Neuronal stem cell (in vitro differentiated cells): ENCODE measurements at places on chromosomes 6 and 20.

DNA sequence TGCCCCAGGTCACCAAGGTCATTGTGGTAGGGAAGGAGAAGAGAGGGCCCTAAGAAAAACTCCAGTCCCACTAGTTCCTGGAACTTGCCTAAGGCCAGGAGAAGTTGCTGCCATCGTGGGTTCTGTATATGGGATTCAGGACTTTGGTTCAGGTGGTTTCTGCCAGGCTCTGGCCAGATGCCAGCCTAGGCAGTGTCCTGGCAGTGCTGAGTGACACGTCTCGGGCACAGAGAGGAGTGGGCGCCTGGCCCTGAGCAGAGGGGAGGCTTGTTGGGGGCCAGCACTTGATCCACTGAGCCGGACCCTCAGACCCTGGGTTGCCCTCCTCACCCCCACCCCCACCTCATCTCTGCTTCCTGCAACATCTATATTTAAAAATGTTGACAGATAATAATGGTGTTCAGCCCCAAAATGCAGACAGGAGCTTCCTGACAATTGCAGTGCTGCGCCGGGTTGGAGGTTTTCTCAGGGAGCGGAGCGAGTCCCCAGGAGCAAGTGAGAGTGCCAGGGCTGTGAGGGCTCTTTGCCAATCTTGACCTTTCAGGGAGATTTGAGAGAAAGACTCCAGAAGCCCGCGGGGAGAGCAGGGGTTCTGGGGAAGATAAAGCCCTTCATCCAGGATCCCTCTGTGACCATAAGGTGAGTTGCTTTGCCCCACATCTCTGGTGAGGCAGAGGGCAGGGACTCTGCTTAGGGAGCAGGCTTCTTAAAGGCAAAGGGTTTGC lies 71.9 kb downstream of the PHACTR3 start:
- no peak for DNase-seq

DNA sequence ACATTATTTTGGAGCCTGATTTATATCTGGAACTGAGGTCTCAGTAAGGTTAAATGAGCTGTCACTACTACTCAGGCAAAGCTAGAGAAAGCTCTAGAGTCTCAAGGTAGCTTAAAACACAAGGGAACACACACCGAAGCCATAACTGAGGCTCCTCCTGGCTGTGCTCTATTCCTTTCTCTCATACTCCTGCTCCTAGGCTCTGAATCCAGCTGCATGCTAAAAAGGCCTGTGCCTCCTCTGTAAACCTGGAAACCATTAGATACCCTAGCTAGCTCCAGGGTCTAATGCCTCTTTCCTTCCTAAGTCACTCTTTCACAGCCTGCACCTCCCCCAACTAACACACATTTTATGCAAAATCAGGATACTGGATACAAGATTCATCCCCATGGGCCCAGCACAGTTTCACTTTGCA lies 17.1 kb downstream of the RIPOR2 start:
- DNase-seq = no peak

- DNase-seq = no peak
These were observed 196.9 kb downstream of the ALDH8A1 start for GRCh38 chr6:134753001-134753400.

DNA sequence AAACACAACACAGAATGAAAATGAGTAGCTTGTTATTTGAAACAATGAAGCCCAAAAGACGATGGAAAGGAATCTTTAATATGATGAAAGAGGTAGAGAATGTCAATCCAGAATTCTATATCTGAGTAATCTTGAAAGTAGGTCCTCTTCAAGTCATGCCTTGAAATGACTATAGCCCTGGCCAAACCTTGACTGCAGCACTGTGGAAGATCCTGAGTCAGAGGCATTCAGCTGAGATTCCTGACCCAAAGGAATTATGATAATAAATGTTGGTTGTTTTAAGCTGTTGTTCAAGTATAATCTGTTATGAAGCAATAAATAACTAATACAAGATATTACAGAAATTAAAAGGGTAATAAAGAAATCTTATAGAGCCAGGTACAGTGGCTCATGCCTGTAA lies 64.8 kb downstream of the IBTK start:
- no peak for DNase-seq

DNA sequence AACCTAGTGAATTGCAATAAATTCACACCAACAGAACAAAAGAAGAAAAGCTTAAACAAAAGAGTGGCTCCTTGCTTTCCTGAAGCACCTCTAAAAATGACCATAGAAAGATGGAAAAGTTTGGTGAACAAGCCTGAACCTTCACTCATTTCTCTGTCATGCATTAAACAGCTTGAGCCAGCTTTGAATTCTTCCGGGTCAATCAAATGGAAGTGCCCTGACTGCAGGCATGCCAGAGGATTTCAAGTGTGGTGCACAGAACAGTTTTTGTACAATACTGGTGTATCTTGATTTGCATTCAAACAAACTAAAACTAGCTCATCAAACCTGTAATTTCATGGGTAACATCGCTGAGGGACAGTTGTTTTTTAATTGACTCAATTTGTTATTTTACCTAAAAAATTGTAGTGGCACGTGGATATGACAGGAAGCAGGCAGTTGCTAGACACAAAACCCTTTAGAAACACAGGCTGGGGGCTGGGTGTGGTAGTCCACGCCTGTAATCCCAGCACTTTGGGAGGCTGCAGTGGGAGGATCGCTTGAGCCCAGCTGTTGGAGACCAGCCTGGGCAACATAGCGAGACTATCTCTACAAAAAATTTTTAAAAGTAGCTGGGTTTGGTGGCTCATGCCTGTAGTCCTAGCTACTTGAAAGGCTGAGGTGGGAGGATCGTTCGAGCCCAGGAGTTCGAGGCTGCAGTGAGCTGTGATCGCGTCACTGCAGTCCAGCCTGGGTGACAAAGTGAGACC lies 9.1 kb downstream of the CASS4 start:
- no peak for DNase-seq

DNA sequence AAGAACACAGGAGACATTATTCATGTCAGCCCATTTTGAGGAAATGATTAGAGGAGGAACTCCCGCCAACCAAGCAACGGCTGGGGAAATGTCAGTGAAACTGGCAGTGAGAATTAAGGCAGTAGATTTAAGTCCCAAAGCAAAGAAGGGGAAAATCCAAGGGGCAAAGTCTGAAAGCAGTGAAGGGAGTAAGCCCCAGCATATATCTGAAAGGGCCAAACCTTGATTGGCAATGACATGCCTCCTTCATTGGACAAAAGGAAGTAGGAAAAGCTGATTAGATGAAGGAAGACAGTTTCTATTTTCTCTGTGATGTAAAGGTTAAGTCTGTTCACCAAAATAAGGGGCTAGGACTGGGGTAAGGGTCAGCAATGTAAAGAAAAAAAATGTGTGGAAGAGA lies 190.3 kb downstream of the RNF144B start:
- DNase-seq = no peak

- DNase-seq = no peak
These were observed 420.9 kb downstream of the GJA1 start for GRCh38 chr6:121856296-121856695.

DNA sequence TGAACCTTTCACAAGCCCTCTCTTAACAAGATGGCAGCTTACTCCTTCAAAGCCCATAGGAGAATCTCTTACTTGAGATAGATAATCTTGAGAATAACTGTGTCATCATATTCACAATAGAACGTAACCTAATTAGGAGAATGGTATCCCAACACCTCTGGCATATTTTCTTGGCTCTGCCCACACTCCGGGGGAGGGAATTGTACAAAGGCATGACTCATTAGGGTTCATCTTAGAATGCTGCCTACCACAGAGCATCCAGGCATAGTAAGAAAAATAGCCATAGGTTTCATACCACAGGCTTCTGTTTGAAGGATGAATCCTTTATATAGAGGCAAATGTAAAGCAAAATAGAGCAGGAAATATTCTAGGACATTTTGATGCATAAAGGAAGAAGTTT lies 1100.6 kb upstream of the CITED2 start:
- DNase-seq = no peak

GRCh38 chr6:111410371-111410770 lies 72.6 kb downstream of the REV3L start:
- no peak for DNase-seq

DNA sequence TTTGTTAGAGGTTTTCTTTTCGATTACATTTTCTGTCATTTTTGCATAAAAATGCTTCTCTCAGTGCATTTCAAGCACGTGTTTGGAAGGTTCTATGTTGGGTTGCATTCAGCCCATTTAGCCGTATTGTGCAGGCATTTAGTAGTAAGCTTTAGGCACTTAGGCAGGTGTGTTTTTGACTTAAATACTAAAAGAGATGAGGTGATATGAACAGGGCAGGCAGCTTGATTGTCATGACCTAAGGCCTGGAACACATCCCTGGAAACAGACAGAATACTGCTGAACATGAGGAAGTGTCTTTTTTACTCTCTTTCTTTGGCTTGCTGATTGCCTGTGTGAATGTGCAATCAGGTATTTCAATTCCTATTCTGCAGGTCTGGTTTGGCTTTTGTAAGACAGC lies 610.5 kb upstream of the MAN1A1 start:
- no peak for DNase-seq

GRCh38 chr20:40326784-40327183 lies 362.3 kb downstream of the MAFB start:
- no peak for DNase-seq

- no peak for DNase-seq
These were observed 2.5 kb upstream of the TMEM14C start for GRCh38 chr6:10720265-10720959.

GRCh38 chr6:30493643-30494250 lies 4.4 kb downstream of the HLA-E start:
- no peak for DNase-seq

DNA sequence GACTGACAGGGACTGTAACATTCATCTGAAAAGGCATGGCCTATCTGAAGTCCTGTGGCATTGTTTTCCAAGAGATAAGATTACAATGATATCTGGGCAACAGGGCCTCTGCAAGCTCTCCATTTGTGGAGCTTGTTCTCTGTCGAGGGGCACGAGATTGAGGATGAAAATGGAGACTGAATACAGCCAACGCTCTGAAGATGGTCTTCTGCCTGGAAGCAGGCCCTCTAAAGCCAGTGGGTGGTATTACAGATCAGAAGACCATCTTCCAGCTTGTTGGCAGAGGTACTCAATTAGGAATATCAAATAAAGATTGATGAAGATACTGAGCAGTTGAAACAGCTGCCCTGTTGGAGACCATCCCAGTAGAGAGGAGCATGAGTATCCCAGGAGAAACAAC lies 288.2 kb downstream of the CENPW start:
- no peak for DNase-seq

DNA sequence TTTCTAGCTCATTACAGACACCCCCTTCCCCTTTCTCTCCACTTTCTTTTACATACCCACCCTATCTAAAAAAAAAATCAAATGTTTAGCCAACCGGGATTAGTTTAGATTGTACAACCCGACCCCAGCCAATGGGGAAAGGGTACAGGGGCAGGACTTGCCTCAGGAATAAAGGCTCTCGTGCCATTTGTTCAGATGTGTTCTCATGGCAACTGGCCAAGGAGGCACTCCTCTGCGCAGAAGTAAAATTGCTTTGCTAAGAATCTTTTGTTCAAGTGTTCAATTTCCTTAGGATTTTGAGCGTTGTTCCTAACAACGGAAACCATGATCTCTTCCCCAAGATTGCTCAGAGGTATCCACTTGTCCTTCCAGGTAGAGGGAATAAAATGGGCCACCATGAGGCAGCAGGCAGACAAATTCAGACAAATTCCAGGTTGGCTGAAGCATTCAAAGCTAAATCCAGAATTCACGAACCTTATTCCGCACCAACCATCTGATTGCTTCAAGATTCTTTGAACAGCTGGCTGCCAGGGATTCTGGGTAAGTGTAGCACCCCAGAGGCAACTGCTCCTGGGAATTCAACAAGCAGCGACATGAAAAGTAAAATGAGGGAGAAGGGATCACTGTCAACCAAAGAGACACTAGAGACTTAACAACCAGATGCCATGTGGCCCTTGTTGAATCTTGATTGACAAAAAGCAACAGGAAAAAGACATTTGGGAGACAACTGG lies 431.8 kb downstream of the PREX1 start:
- DNase-seq = no peak

- no peak for DNase-seq
These were observed 96.2 kb downstream of the SESN1 start for GRCh38 chr6:108998485-108998884.

DNA sequence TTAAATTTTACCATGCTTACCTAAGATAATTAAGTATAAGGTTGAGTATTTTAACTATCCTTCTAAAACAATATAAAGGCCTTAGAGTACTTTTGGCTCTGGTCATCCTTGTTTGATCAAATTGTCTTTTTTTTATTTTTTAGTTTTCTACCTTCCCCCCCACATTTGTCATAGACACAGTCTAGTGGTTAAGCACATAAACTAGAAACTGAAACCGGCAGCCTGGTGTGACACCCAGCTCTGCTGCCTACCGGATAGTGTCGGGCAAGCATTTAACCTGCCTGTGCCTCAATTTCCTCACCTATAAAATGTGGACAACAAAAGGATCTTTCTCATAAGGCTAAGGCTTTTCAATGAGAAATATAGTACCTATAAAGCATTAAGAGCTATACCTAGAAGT lies 21.6 kb upstream of the TULP4 start:
- no peak for DNase-seq

DNA sequence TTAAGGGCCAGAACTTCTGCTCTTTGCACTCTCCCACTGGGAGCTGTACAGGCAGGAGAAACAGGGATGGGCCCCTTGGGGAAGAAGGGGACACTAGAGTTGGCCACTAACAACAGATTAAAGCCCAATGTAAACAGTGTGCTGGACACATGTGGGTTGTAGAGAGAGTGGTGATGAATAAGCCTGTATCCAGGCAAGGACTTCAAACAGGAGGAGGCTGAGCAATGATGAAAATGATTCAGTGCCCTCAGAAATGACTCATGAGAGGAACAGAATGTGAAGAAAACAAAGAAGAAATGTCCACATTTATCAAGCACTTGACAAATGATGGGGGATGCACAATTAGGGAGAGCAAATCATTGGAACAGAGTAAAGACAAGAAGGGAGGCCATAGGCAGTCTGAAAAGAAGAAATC lies 242.3 kb downstream of the TBX18 start:
- DNase-seq = no peak

GRCh38 chr20:43560974-43561373 lies 2.1 kb downstream of the SGK2 start:
- DNase-seq = no peak

GRCh38 chr6:138540468-138540867 lies 41.2 kb upstream of the NHSL1 start:
- DNase-seq = no peak

- no peak for DNase-seq
These were observed 324.2 kb upstream of the PREP start for GRCh38 chr6:105726902-105727655.
